Activated CD4-positive, alpha-beta T cell treated with anti-CD3 and anti-CD28 coated beads, Interleukin-2, amount 50 U/mL, for 4 hours (primary cell): ENCODE measurements at places on chromosomes 13 and 19.

DNA sequence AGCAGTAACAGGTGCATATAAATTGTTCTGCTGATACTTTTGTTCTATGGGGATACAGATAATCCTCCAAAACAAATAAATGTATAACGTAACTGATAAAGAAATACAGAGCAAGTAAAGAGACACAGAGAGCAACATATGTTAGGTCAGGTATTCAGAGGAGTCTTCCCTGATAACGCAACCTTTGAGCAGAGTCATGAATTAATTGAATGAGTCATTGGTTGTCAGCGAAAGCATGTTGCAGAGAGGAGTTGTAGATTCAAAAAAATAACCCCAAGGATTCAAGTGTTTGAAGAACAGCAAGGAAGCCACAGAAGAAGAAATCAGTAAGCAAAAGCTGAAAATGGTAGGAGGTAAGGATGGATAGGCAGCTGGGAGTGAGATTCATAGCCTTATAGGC is 245.2 kb downstream of the TBC1D4 start:
- no peak for DNase-seq

DNA sequence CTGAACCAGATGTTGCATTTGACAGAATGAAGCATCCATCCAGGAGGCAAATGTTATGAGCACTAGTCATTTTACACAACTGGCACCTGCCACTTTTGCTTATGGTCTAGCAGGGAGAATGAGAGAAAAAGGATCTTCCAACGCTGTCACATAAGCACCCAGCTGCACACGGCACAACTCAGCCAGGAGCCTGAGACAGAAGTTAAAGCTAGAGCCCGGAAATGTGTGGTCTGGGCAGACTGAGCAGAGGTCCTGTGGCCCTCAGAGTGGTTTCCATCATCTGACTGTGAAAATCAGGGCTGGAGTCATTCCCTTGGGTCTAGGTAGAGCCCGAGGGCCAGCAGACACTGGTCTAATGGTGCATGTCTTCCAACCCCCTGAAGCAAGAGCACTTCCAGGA is 78.4 kb upstream of the XPO4 start:
- DNase-seq, result no peak

DNA sequence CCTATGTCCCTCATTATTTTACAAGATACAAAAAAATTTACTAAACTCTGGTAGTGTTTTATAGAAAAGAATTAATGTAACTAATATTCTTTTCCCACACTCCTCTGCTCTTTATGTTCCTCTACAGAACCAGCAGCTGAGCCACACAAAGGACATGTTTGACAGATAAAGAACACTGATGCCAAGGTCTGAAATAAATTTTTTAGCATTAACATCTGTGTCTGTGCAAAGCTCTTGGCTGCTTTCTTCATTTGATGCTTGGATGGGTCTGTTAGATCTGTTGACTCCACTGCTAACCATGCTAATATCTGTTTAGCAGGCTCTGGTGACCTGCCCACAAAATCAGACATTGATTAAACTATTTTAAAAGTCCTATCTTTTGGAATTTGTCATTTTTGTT is 2363.8 kb downstream of the PCDH9 start:
- no peak for DNase-seq

DNA sequence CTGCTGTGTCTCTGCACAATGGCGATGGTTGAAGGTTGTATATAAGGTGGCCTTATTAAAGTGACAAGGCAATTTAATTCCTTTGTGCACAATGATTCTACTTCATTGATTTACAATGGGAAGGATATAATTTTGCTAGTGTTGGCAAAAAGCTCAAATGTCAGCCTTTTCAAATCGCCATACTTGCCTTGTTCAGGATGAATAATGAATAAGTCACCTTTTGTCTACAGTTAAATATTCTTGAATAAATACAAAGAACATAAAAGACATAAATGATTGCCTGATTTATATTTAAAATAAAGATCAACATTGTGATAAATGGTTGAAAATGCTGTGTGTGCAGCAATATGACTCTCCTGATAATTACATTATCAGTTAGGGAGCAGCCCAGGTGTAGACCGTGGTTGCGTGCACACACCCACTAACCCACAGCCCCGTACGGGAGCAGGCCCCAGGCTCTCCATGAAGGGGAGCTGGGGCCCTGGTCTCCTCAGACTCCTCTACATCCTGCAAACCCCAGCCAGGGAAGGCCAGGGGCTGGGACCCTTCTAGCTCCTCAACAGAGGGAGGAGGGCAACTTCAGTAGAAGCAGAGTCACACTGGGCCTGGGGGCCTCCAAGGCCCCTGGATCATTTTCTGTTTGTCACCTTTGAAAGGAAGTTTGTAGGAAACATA is 64.9 kb downstream of the TEX29 start:
- DNase-seq, result no peak

- DNase-seq, result no peak
Measured at GRCh38 chr13:113374511-113375175, 10.7 kb upstream of the GRTP1 start.

GRCh38 chr13:53775807-53776206 is 747.2 kb downstream of the OLFM4 start:
- no peak for DNase-seq

DNA sequence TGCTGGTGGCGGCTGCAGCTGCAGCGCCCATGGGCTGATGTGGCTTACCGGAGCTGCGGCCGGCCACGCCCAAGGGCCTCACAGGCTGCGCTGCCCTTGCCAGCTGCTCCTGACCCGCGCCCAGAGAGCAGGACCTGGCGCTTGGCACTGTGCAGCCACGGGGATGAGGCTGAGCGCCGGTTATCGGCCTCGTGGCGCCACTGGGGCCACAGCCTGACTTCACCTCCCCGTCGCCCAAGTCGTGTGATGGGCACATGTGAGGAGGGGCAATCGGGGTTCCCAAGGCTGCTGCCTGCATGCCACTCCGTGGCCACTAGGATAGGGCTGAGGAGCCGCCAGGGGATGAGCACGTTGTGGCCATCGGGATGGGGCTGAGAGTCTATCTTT is 77.2 kb upstream of the PABPC3 start:
- DNase-seq, result no peak

DNA sequence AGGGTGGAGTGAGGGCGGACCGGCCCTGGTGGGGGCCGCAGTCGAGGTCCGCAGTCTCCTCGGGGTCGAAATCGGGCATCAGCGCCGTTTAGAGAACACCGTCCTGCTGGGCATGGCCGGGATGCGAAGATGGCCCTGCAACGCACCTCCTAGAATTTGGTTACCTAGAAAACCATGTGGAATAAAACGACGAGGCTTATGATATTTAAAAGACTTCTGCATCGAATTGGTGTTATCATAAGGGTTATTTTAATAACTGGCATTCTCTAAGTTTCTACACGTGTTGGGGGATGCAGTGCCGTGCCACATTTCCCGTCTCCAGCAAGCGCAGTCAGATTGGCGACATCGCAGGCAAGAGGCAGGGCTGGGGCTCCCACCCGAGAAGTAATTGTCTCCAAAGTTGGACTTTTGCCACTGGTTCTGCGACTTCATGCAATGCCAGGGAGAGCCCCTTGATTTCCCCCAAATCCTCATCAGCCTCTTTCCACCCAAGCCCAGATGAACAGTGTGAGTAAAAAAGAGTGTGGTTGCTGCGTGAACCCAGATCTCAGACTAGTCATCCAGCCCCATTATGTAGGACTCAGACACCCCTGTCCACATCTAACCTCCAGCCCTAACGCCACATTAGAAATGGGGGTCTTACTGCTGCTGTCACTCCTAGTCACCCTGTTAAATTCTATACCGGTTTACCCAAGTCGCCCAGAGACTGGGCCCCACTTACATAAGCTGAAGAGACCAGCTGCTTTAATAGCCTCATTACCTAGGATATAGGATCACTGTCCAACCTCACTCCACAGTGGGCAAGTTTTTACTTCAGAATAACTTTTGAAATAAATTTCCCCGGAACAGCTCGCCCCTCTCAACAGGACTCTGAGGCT is 571 bp upstream of the DHRS12 start:
- DNase-seq, result peak; percentile 39

GRCh38 chr13:97464561-97464960 is 30.6 kb downstream of the RAP2A start:
- no peak for DNase-seq

GRCh38 chr13:42214446-42214845 is 57.5 kb upstream of the AKAP11 start:
- no peak for DNase-seq

- DNase-seq, result no peak
Measured at GRCh38 chr19:7004313-7004931, 16.8 kb downstream of the MBD3L2B start.
